ENCODE measurements at places on chromosomes 4 and X. TPM values are rescaled to one million over a fixed set of nuclear protein-coding genes. Genes with fewer than 3 reads are reported as not detected.

Gene PGAM4
- 0.52 TPM for polyA plus RNA-seq

Gene TMA16
- 12.8 TPM for polyA plus RNA-seq

- DNase-seq = no peak
Observed at GRCh38 chr4:76515975-76516843, 81.2 kb downstream of the SHROOM3 start.

- DNase-seq = no peak
Observed at GRCh38 chr4:184649971-184650855, 675 bp downstream of the PRIMPOL start.

DNA sequence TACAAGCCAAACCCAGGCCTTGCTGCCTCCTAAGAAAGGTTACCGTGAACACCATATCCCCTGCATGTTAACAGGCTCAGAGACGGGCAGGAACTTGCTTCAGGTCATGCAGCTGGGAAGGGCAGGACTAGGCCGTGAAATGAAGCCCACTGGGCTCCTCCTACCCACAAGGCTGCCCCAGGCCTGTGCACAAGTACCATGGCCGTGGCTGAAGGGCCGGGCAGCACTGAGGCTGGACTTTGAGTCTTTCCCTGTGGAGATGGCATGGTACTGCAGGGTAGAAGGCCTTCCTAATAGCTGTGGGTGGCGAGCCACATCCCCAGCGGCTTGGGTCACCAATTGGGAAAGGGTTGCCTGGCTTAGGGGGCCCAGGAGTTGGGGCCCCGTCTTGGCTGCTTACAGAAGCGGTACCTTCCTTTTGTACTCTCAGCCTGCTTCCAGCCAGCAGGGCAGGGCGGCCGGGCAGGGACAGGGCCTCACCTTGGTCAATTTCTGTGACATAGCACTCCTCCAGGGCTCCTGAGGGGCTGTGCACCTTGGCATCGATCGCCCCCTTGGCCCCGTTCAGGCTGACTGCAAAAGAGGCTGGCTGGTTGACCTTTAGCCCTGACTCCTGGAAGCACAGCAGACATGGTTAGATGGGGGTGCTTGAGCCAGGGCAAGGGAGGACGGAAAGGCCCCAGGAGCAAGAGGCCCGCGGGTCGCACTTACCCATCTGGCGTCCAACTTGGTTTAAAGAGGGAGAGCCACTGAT, 23.8 kb downstream of the FLNA start:
- no peak for DNase-seq
